Activated T-cell treated with anti-CD3 and anti-CD28 coated beads, Interleukin-2, amount 50 U/mL, for 48 hours (primary cell): ENCODE measurements at places on chromosomes 12 and 14.

DNA sequence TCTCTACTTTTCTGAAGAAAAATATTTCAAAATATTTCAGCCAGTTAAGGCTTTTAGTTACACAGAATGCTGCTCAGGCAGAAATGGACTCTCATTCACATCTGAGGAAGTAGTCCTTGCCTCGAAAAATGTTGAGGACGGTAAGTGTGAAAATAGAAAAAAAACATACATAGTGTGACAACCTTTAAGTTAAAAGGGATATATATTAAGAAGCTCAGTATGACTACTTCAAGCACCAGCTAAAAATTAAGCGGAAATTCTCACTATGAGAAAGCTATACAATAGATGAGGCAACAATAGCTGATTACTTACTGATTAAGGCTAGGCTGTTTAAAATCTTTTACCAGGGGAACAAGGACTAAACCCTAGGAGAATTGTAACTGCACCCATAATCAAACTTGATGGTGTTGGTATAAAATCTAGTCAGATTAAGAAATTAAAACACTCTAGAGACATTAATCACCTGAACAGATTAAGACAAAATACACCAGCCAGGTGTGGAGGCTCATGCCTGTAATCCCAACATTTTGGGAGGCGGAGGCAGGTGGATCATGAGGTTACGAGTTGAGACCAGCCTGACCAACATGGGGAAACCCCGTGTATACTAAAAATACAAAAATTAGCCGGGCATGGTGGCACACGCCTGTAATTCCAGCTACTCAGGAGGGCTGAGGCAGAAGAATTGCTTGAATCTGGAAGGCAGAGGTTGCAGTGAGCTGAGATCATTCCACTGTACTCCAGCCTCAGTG, 53.9 kb downstream of the HNRNPC start:
- DNase-seq: no peak

GRCh38 chr12:109531411-109531810, 41.9 kb downstream of the MMAB start:
- no peak for DNase-seq

DNA sequence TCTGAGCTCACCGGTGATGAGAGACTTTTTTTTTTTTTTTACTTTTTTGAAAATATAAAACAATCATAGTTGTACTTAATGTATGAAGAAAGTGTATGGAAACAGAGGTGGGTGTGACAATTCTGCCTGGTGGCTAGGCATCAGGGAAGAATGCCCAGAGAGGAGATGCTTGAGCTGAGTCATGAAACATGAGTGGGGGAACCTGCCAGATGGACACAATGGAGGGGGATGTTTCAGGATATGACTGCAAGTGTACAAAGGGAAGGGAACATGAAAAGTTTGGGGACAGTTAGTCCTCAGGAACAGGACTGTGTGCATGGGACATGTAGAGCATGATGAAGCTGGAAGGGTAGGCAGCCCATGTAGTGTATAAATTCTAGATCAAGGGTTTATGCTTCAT, 274.2 kb upstream of the E2F7 start:
- DNase-seq: no peak

GRCh38 chr12:45329702-45330101, 113.8 kb downstream of the ANO6 start:
- no peak for DNase-seq

DNA sequence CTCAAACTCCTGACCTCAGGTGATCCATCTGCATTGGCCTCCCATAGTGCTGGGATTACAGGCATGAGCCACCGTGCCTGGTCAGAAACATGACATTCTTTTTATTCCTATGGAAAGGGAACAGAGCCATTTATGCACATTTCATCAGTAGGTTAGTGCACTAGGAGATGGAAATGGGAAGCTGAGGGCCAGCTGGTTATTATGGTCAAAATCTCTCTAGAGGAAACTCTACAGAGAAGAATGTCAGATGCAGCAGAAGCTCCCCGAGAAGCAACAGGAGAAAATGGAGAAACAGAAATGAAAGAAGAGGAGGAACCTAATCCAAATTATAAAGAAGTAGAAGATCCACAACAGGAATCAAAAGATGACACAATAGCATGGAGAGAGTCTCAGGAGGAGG, 2.7 kb downstream of the CFAP251 start:
- DNase-seq: no peak

DNA sequence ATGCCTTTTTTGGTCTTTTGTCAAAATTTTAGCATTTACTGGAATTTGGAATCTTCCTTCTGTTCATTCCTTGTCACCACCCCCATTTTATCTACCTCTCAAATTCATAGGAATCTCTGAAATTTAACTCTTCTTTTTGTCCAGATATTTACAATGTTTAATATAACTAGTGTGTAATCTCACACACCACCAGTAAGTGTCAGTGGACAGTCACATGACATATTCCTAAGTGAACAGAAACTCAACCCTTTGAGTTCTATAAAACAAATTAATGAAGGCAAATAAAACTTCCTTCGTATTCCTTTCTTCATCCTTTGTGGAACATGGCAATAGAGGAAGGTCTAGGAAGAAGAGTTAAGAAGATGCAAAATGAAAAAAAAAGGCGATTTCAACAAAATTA, 26.6 kb downstream of the ATF7 start:
- no peak for DNase-seq

- DNase-seq: no peak
These were observed 13.0 kb upstream of the NELL2 start for GRCh38 chr12:44889162-44889561.

GRCh38 chr12:25130741-25131188, 64.2 kb downstream of the DNAI7 start:
- no peak for DNase-seq

GRCh38 chr12:93234641-93235040, 143.1 kb upstream of the NUDT4 start:
- no peak for DNase-seq

DNA sequence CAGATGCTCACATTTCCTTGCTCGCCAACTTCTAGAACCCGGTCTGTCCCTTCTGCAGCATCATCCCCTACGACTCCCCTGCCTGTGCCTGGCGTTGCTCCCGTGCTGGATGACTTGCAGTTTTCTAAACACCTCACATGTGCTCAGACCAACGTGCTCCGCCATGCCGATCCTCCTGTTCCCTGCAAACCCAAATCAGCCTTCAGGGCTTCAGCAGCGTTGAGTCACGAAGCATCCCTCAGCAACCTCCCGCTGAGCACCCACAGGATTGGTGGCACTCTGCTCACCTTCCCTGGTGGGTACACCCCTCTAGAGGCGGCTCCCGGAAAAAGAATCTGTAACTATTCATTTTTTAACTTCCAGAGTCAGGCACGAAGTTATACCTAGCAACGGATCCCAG, 2.8 kb upstream of the PIWIL1 start:
- DNase-seq: no peak

- no peak for DNase-seq
These were observed 11.6 kb upstream of the PTPRB start for GRCh38 chr12:70648831-70649230.

- no peak for DNase-seq
These were observed 91.5 kb downstream of the FBXW8 start for GRCh38 chr12:117002051-117002817.

DNA sequence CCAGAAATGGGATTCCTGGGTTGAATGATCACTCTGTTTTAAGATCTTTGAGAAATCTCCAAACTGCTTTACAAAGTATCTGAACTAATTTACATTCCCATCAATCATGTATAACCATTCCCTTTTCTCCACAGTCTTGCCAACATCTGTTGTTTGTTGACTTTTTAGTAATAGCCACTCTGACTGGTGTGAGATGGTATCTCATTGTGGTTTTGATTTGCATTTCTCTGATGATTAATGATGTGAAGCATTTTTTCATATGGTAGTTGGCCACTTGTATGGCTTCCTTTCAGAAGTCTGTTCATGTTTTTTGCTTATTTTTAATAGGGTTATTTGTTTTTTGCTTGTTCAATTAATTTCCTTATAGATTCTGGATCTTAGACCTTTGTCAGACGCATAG, 211.8 kb upstream of the AVPR1A start:
- no peak for DNase-seq

DNA sequence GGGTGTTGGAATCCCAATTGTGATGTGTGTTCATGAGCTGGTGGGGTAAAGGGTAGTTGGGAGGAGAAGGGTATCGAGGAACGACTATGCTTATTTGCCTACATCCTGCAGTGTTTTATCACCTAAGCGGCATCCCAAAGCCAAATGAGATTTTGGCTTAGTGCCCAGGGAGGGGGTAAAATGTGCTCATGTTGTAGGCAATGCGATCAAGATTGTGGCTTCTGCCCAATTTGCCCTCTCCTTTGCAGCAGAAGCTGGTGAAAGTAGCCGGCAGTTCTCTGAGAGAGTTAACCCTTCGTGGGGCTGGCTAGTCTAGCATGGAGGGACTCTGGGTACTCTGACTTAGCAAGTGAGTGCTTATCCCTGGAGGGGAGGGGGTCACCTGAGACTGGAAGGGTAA, 753 bp downstream of the RPH3A start:
- DNase-seq: no peak

GRCh38 chr14:62143245-62143644, 381.0 kb downstream of the SNAPC1 start:
- no peak for DNase-seq

- no peak for DNase-seq
These were observed 383.3 kb downstream of the DPF3 start for GRCh38 chr14:72510566-72510965.

DNA sequence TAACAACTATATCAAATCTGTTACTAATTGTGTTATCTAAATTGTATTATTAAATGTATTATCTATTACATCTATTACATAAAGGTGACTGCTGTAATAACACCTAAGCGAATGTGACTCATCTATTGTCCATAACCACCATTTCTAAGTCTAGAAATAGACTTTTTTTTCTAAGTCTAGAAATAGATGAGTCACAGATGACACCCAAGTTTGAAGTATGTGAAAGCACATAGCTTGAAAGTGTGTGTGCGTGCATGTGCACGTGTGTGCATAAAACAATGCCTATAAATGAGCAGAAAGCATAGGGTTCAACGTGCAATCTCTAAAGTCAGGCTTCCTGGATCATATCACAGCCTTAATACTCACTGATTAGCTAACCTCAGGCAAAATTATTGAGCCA, 451.3 kb upstream of the USP15 start:
- no peak for DNase-seq

DNA sequence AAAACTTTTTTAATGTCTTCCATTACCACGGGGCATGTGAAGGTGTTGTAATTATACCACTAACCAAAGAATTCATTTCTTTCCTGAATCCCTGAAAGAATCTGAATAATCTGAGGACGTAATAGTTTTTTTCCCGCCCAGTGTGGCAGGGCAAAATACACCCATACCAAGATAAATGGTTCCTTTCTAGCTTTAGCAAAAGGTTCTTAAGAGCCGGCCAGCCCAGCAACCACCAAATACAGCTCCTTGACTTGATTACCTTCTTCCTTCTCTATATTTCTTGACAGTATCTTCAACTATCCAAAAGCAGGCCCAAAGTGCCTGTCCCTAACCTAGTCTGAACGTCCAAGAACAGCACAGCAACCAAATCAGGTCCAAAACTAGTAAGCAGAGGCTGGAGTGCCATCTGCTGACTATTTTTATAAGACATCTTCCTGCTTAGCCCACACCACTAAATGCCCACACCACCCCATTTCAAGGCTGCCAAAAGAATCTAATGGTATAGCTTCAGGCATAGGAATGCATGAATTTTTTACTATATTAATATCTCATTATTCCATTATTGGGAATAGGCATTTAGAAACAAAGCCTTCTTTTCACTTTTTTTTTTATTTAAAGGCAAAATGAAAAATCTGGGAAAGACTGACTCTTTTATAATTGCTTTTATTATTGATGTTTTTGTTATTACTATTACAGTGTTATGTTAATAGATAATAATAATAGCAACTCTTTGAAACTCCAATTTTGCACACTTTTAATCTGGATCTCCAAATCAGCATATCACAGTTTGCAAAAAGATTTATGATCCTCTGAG, 524.4 kb downstream of the MED13L start:
- DNase-seq: no peak

- no peak for DNase-seq
These were observed 18.4 kb downstream of the ZFYVE1 start for GRCh38 chr14:73008501-73008900.

DNA sequence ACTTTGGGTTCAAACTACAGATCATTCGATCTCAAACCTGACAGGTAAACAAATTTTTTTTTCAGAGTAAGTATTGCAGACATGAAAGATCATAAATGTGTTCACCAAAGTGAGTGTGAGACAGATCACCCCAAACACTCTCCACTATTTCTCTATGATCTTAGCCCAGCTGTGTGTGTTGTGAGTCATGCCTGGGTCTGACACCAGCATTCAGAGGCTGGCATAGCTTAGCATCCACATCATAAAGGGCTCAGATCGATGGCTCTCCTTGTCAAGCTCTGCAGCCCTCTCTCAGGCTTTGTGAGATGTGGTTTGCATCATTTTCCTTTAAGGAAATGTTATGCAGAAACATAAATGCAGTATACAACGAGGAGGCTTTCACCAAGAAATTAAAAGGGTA, 164.9 kb downstream of the ETV6 start:
- no peak for DNase-seq

DNA sequence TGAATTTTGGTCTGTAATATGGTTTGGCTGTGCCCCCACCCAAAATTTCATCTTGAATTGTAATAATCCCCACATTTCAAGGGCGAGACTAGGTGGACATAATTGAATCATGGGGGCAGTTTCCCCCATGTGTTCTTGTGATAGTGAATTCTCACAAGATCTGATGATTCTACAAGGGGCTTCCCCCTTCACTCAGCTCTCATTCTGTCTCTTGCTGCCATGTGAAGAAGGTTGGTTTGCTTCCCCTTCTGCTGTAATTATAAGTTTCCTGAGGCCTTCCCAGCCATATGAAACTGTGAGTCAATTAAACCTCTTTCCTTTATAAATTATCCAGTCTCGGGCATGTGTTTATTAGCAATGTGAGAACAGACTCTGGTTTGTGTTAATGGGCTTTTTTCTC, 5.9 kb downstream of the LRRC9 start:
- no peak for DNase-seq

- DNase-seq: no peak
These were observed 17.7 kb downstream of the SLC11A2 start for GRCh38 chr12:51008329-51009055.

DNA sequence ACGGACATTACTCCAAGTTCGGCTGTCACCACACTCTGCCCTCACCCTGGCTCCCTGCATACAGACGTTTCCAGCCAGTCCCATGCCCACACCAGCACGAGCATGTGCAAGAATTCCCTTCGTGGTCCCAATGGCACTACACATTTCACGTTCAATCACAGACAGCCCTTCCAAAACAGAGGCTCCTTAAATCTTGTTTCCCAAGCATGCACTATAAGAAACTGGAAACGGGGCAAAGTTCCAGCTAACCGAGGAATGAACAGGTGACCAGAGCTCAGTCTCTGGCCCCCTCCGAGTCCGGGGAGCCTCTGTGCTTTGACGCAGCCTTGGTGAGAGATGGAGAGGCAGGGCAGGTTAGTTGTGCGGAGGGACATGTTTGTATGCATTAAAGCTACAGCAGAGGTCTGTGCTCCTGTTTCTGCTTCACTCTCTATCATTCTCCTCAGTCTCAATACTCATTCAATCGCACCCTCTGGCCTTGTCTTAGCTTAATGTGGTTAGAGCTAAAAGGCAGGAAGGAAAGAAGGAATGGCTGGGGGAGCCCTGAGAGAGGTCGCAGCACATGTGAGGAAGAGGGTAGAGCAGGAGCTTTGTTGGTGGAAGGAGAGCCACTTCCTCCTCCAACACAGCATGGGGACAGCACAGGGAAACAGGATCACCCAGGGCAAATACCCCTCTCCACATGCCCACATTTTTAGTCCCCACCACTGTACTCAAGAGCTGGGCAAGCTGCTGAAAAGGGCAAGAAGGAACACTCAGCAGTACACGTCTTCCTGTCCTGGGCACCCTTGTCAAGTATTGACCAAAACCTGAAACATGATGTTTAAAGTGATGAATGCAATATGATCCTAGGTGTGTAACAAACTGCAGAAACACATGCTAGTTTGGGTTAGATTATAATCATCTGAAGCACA, 12.2 kb upstream of the SELPLG start:
- DNase-seq: no peak
